Myocyte (in vitro differentiated cells): ENCODE measurements at places on chromosomes 5 and 9. TPM values are rescaled to one million over a fixed set of nuclear protein-coding genes. Genes with fewer than 3 reads are reported as not detected.

GRCh38 chr5:10333154-10334006 lies 20.1 kb upstream of the MARCHF6 start:
- DNase-seq = peak; percentile 43

DNA sequence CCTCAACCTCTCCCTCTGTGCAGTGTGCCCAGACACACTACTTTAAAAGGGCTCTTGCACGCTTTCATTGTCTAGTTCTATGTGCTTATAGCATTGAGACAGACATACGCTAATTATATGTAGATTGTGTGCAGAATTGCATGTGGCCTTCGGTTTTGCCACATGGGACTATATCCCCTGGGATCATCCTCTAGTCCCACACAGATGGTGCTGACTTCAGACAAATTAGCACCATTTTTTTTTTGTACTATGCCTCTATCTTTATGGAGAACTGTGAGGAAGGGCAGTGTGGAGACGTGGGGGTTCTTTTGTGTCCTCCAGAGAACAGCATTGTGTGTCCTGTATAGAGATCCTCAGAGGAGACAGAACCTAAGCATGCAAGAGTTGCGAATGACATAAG lies 29.3 kb downstream of the PAPPA start:
- DNase-seq = no peak

Gene CDO1
- 2.4 and 8.0 TPM in 2 replicates for total RNA-seq

DNA sequence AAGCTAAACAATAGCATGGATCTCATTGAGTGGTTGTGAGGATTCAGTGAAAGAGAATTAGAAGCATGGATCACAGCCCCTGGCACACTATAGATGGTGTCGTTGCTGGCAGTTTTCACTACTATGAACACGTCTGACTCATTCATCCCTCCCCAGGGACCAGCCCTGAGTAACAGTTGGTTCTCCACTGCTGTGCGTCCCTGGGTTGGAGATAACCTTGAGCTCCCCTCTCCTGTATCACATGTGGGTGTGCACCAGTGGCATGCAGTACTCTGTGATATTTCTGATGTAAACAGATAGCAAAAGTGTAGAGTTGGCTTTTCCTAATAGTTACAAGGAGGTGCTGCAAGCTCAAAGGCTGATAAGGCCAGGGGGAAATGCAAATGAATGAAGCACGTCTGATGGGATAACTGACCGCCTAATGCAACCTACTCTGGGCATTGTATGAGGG lies 8.8 kb upstream of the LCP2 start:
- peak; percentile 5 for DNase-seq

GRCh38 chr5:15431923-15432322 lies 68.1 kb upstream of the FBXL7 start:
- no peak for DNase-seq

- DNase-seq = peak; percentile 34
Measured at GRCh38 chr5:177336112-177336511, 15.4 kb downstream of the LMAN2 start.

Gene GABRA1
- not detected in 2 replicates for total RNA-seq

GRCh38 chr9:5566054-5566618 lies 55.8 kb downstream of the PDCD1LG2 start:
- no peak for DNase-seq

DNA sequence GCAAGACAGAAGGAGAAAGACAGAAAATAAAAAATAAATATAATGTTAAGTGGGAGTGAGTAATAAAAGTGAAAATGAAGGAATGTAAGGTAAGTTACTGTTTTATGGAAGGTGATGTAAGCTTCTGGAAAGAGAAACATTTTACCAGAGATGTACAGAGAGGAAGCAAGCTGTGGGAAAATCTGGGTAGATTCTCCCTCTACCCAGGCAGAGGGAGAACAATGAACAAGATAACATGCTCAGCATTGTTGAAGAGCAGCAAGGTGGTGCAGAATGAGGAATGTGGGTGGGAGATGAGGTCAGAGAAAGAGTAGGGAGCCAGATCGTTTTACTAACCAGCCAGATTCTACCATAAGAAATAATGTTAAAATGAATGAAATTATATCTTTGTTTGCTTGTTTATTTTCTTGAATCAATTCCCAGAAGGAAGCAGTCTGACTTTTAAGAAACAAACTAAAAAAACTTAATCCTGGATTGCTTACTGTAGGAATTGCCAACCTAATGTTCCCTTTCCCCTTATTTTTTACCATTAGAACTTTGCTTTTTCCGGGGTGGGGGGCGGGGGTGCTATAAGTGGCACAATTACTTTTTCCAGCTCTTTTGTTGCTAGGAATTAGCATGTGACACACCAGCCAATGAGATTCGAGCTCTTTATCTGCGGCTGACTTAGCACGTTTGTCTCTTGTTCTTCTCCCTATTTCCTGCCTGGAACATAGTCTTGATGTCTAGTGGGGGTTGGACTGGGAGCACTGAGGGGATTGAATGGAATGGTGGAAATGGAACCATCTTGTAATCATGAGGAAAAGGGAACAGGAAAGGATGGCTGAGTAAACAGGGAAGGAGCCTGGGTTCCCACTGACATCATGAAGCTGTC lies 356.7 kb downstream of the TMEM167A start:
- no peak for DNase-seq

- peak; percentile 81 for DNase-seq
Measured at GRCh38 chr5:147223343-147223742, 11.5 kb upstream of the STK32A start.

DNA sequence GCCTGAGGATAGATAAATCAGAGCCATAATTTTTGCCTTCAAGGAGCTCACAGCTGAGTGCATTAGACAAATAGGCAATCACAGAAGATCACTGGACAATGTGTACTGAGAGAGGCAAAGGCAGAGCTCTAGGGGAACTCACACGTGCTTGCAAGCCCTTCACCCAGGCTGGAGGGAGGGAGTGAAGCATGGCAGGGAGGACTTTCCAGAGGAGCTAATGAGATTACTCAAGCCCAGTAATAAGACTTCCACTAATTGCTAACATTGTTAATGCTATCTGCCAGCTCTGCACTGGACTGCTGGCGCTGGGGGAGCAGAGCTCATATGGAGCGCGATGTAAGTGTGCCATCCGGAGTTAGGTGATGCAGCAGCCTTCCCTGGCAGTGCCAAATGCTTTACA lies 408.4 kb downstream of the NTRK2 start:
- no peak for DNase-seq

Gene OR1J2
- not detected in 2 replicates for total RNA-seq

Gene SGCD
- total RNA-seq = 75.3 and 104 TPM in 2 replicates

GRCh38 chr5:87413343-87413645 lies 564 bp upstream of the CCNH start:
- DNase-seq = no peak

DNA sequence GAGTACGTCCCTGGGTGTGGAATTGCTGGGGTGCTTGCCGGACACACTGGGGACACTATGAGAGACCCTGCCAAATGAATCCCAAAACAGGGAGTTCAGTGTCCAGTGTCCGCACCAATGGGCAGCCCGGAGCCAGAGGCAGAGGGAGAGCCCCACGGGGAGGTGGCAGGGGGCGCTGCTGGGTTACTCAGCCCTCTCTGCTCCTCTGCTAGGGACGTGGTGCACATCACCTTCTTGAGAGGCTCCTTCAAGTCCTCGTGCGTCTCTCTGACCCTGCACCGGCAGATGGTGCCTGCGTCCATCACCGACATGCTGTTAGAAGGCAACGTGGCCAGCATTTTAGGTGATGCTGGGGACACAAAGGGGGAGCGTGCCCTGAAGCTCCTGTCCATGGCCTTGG lies 20.8 kb downstream of the STKLD1 start:
- DNase-seq = peak; percentile 15

Gene ADAMTS2
- total RNA-seq = 25.5 and 31.9 TPM in 2 replicates

Gene C5orf46
- total RNA-seq = not detected in 2 replicates

Gene GFI1B
- 0.10 TPM in 1 of 2 replicates, not detected in the other for total RNA-seq

- DNase-seq = no peak
Measured at GRCh38 chr9:27496135-27496504, 28.0 kb upstream of the IFNK start.

GRCh38 chr9:130839132-130840111 lies 4.4 kb downstream of the ABL1 start:
- DNase-seq = no peak

Gene GPRIN1
- total RNA-seq = 5.2 and 9.6 TPM in 2 replicates

DNA sequence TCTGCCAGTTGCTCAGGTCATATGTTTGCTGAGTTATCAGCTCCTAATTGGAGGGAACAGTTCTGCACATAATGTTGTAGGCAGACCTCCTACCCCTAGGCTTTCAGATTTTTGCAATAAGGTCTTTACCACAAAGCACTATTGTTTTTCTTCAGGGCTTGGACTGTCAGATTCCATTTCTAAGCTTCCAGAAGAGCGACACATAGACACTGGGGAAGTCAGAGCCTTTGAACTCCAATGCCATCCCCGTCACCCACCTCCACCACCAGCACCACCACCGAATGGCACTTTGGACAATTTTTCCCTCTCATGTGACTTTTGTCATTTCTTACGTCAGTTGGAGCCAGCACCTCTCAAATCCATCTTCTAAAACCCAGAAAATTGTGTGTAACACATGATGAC lies 28.3 kb upstream of the SPRY4 start:
- no peak for DNase-seq
